NCI-H82 (cell line): ENCODE measurements at places on chromosomes 2 and 18.
A peak's percentile ranks its signal among the peaks of the same experiment; 100 is the strongest.

DNA sequence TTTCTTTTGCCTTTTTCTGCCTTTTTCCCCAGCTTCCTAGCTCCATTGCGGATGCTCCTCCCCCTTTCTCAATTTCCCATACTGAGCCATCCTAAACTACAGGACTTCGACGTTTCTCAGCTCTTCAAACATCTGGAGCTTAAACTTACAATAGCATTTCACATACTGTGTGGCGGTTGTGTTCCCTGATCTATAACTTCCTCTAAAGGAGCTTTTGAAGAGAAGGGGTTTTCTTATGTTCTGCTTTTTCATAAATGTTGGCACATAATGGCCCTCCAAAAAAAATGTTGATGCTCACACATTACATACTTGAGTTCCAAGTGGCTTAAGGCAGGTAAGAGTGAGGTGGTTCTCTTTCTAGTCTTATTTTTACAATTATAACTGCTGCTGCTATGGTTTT is 87.4 kb downstream of the RNF144A start:
- no peak for DNase-seq

- no peak for DNase-seq
Measured at GRCh38 chr18:44799907-44800421, 119.3 kb downstream of the SETBP1 start.

DNA sequence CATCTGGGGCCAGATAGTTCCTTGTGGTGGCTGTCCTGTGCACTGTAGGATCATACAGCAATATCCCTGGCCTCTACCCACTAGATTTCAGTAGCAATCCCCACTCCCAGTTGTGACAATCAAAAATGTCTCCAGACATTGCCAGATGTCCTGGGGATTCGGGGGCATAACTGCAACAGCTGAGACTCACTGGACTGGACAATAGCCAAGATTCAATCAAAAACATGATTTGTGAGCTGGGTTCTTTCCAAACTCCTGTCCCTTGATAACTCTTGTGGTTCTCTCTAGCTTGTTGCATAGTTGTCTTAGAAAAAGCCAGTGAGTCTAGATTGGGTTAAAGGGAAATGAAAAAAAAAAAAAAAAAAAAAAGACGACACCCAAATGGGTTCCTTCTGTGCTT is 293.4 kb downstream of the CELF4 start:
- no peak for DNase-seq

GRCh38 chr18:57807336-57808117 is 4.4 kb upstream of the ATP8B1 start:
- no peak for DNase-seq

GRCh38 chr2:237290261-237290660 is 123.7 kb downstream of the COL6A3 start:
- no peak for DNase-seq

DNA sequence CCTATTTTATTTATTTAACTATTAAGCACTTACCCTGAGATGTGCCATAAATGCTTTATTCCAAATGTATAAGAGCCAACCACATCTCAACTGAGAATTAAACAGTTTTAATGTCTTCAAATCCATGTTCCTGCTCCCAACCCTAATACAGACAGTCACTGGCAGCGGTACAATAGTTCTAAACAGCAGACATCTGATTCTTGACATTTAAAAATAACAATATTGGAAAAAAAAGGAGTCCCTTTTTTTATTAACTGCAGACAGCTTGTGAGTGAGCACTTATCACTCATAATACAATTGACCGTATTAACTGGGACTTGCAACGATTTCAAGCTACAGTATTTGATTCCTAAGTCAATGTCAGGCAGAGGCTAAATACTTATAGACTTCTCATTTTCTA is 424.6 kb downstream of the TGIF1 start:
- peak; percentile 49 for DNase-seq

DNA sequence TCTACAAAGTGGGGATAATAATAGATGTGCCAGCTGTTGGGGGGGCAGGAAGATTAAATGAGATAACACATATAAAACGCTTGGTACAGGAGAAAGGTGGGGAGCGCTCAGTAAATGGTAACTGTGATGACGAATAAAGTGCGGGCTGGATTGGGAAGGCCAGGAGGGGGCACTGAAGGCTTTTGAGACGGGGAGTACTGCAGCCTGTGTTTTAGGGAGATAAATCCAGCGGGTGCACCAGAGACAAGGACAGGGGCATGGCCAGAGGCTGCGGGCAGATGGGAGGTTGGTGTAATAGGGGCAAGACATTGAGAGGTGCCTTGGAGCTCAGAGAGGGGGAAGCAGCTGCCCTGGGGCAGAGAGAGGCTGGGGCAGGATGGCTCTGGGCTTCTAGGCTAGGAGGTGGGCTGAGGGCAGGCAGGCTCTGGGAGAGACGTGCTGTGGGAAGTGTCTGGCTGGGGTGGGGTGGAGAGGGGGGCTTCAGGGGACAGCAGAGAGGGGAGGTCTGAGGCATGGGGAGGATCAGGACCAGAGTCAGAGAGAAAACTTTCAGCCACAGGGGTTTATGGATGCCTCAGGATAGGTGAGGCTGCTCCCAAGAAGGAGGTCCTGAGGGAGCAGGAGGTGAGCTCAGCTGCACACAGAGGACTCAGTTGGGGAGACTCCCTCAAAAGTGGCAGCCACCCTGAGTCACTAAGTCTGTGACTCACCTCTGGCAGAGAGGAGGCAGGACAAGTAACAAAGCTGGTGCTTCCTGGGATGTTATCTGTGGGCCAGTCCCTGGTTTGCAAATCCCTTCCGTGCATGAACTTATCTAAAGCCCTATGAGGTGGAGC is 18.8 kb downstream of the TEX44 start:
- DNase-seq, result peak; percentile 64

DNA sequence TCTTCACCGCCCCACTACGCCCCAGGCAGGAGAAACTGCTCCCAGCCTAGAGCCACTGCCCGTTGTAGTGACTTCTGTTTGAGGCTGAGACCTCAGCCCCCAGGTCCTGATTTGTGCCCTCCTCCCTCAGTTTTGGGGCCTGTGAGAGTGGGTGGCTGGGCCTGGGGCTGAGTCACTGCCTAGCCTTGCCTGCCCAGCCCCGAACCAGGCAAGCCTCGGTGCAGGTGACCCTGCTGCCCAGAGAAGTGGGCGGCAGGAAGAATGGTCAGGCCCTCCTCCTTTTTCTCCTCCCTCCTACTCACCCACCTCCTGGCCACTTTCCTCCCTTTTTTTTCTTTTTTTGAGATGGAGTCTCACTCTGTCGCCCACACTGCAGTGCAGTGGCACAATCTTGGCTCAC is 66.6 kb downstream of the ZFP36L2 start:
- DNase-seq, result no peak

GRCh38 chr2:26020231-26020640 is 13.6 kb upstream of the RAB10 start:
- no peak for DNase-seq

DNA sequence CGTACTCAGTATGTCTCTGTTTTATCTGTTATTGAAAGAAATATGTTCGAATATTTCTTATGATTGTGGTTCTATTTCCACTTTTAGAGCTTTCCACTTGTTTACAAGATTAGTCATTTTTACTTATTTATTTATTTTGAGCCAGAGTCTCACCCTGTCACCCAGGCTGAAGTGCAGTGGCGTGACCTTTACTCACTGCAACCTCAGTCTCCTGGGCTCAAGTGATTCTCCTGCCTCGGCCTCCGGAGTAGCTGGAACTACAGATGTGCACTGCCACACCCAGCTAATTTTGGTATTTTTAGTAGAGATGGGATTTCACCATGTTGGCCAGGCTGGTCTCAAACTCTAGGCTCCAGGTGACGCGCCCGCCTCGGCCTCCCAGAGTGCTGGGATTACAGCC is 53.3 kb downstream of the HIBCH start:
- no peak for DNase-seq

DNA sequence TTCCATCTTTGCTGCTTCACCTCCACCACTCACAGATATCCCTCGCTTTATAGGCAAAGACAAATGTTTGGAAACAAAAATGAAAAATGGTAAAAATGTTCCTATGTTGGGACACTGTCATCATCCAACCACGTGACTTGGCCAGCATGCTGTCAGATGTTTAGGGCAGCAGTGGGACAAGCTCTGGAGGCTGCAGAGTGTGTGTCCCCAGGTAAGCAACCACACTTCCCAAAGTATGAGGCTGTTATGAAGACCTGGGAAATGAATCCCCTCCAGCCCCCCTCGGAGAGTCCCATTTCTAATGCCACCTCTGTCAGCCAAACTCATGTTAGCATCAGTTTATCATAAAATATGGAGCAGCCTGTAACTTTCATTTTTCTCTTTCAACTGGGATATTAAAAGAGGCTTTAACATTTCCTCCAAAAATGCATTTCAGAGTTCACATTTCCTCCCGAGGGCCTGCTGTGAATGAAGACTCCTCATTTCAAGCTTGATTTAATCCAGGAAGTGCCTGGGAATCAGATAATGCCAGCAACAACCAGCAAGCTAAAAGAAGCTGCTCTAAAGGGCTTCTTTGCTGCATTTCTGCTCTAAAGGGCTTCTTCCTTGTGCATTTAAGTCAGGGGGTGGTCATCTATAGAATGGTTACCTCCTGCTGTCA is 66.2 kb downstream of the APOB start:
- no peak for DNase-seq

- no peak for DNase-seq
Measured at GRCh38 chr2:99970292-99970868, 172.0 kb downstream of the AFF3 start.
